ENCODE measurements at places on chromosomes 16 and 17.

GRCh38 chr16:89422905-89423630 is 67.3 kb downstream of the ANKRD11 start:
- peak; percentile 63 for DNase-seq

- DNase-seq = no peak
Observed at GRCh38 chr17:64378890-64379354, 11.7 kb downstream of the PECAM1 start.

- DNase-seq = no peak
Observed at GRCh38 chr17:48391444-48391843, 38.6 kb downstream of the SKAP1 start.

- no peak for DNase-seq
Observed at GRCh38 chr16:51849715-51850114, 697.2 kb downstream of the TOX3 start.

DNA sequence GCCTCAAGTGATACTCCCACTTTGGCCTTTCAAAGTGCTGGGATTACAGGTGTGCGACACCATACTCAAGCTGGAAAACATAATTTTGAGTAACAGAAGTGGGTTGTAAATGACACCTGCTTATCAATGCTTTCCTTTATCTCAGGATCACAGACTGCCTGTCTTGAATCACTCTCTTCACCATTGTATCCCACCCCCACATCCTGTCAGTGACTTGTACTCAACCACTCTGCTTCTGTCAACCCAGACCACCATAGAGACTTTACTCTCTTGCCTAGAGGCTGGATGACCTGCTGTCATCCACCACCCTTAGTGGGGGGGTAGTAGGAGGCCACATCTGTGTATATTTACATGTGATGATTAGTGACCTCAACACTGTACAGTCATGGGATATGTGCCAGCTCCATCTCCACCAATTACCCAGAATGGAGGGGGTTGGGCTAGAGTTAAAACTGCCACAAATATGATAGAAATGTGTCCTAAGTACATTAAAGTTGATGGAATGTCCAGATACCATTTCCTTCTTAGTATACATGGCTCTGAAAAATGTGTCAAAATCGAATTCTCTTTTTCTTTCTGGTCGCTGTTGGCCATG is 338.7 kb downstream of the GRIN2A start:
- DNase-seq = no peak

DNA sequence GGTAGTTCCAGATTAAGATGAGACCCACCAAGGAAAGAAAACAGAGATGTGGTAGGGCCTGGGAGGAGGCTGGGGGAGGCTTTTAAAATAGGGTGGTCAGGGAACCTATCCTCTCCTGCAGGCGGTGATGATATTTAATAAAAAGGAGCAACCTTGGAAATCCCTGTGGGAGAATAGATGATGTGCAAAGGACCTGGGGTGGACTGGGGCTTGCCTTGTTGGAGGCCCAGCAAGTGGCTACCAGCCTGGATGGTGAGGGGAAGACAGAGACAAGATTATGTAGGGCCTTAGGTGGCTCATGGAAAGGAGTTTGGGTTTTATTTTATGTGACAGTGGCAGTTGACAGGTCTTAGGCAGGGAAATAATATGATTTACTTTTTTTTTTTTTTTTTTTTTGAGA is 1.8 kb downstream of the POLR3E start:
- no peak for DNase-seq

DNA sequence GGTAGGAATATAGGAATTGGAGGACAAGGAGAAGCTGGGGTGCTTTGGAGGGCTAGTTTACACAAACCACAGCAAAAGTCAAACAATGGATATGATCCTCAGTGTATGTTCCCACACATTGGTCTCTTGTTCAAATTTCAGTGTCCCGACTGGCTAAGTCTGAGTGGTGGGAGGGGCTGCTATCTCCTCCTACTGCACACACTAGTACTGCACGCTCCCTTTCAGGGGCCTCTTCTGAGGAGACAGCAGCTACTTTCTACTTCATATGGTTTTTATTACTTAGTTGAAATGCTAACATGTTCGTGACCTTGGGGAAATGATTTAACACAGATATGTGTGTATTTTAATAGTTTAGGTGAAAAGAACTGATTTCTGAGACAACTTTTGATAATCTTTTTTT is 18.8 kb upstream of the KRT10 start:
- DNase-seq = no peak

DNA sequence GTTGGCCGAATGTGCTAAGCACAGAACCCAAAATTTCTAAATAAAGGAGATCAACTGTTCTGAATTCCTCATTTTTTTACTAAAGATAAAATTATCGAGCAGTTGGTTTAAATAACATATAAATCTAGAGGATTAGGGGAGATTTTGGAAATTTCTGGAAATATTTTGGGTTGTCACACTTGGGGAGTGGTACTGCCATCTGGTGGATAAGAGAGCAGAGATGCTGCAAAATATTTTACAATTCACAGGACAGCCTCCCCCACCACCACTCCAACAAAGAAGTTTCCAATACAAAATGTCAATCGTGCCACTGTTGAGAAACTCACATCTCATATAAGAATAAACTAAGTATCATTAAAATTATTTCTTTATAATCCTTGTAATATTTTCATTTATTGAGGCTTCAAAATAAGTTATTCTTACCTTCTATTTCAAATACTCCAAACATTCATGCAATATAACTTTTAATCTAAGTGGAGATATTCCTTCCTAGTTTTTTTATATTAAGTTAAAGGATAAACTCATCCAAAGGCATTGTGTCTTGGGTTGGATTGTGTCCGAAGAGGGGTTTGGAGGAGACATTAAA is 17.0 kb upstream of the ABCA8 start:
- DNase-seq = no peak

GRCh38 chr17:45177563-45177962 is 15.9 kb downstream of the HEXIM2 start:
- DNase-seq = no peak

GRCh38 chr17:410543-411401 is 58.2 kb upstream of the RPH3AL start:
- peak; percentile 41 for DNase-seq

DNA sequence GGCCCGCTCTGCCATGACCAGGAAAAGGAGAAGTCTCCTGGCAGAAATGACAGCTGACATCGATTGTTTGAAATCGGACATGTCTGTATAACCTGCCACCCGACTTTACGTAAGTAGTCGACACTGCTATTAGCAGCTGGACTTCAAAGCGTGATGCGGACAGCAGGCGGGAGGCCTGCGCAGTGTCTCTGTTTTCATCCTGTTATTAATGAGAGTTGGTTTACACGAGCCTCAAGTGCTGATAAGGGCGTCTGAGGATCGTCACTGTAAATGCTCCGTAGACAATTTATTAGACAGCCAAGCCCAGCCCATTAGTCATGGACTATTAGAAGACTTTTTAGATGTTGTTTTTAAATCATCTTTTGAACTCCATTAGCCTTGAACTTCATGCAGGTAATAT is 328.3 kb downstream of the FOXL1 start:
- DNase-seq = no peak

GRCh38 chr16:4337540-4338088 is 13.5 kb downstream of the PAM16 start:
- no peak for DNase-seq

- no peak for DNase-seq
Observed at GRCh38 chr17:44917456-44917855, 2.2 kb upstream of the GFAP start.

GRCh38 chr17:62652251-62653001 is 25.0 kb downstream of the MRC2 start:
- DNase-seq = peak; percentile 15

GRCh38 chr16:15899538-15900100 is 11.2 kb upstream of the CEP20 start:
- peak; percentile 5 for DNase-seq

- DNase-seq = no peak
Observed at GRCh38 chr17:27523712-27524111, 67.5 kb downstream of the KSR1 start.

DNA sequence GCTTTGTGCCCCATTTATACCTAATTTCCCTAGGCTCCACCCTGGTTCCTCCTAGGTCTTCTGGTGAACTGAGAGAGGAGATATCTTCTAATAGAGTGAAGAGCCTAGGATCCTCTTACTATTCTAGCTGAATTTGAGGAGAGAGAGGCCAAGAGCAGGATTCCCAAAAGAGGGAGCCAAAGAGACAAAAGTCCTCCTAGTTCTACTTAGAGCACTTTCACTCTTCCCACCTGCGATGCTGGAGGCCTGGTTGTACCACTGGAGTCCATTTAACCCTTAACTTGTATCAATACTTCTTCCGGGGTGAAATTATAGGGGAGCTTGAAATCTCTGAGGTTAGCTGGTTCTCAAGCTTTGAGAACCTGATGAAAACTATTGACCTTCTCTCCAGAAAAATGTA is 3.4 kb upstream of the SSH2 start:
- DNase-seq = no peak

GRCh38 chr16:83776944-83777343 is 30.8 kb upstream of the HSBP1 start:
- no peak for DNase-seq

- DNase-seq = no peak
Observed at GRCh38 chr17:65780111-65780510, 218.7 kb upstream of the AXIN2 start.

DNA sequence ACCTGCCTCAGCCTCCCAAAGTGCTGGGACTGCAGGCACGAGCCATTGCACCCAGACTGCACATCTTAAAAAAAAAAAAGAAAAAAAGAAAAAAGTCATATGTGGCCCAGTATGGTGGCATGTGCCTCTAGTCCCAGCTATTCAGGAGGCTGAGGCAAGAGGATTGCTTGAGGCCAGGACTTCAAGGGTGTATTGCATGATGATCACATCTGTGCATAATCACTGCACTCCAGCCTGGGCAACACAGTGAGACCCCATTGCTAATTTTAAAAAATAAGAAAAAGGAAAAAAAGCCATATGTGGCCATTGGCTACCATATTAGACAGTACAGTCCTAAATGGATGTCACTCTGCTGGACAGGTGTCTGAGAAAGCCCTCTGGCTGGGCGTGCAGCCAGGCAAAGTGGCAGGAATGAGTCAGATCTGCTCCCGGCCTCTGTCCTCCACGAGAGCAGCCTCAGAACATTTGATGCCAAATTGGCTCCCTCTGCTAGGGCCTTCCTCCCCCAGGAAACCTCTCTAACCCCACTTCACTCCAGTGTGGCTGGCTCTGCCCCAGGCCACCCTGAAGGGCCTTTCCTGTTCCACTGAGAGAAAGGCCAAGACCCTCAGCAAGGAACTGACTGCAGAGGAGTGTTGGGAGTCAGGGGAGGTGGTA is 14.7 kb downstream of the CA7 start:
- DNase-seq = no peak

DNA sequence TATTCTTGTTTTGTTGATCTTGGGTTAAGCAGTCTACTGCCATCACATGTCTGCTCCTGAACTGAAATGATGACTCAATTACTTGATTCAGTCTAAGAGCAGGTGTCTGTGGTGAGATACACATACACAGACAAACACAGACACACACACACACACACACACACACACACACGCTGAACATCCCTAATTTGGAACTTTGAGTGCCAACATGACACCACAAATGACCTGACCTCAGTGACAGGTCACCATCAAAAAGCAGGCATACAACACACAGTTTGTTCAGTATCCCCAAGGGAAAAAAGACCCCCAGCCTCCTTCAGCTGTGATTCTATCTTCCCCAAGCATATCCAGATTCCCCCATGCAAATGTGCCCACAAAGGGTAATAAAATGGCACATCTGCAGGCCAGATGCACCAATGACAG is 130.1 kb upstream of the TMEM97 start:
- DNase-seq = no peak

DNA sequence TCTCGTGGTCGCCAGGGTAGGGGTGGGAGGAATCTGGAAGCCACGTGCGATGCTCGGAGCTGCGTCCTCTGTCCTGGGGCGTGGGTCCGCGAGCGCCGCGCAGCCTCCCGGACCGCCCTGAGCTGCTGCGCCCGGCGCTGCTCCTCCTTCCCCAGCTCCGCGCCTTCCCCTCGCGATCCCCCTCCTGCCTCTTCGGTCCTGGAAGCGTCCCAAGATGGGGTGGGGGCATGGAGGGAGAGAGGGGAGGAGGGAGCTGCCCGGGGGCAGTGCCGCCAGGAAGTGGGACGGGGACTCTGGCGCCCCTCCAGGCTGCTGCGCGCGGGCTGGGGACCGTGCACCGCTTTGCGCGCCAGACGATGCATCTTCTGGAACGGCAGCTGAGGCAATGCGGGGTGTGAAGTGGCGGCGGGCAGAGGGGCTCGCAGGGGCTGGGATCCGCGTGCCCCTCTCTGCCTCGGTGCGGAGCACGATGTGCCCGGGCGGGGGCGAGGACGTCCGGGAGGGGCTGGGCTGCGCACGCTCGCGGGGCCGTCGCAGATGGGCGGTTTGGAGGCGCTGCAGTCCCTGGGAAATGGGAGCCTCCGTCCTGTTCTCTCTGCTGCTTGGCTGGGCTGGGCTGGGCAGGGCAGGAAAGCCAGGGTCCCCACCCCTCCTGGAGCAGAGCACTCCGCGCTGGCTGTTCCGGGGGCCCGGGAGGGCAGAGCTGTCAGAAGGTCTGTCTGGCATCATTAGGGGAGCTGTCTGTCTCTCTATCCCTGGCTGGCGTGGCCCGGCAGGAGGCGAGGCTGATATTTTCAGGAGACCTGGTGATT is 388.0 kb downstream of the SEC14L1 start:
- peak; percentile 3 for DNase-seq

DNA sequence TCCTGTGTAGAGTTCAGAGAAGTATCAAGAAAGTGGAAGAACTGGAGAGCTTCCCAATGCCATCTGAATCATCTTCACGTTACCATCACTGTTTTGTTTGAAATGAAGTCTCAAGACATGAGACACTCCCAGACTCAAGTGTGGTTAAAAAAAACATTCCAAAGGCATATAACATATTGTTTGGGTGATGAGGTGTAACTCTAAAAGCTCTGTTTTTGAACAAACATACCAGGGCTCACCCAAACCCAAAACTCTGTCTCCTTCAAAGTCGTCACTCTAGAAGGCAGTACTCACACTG is 6.3 kb upstream of the ZCCHC14 start:
- DNase-seq = no peak

GRCh38 chr16:11668623-11669379 is 546 bp downstream of the SNN start:
- no peak for DNase-seq

GRCh38 chr17:6510321-6510977 is 45.9 kb downstream of the PITPNM3 start:
- no peak for DNase-seq

DNA sequence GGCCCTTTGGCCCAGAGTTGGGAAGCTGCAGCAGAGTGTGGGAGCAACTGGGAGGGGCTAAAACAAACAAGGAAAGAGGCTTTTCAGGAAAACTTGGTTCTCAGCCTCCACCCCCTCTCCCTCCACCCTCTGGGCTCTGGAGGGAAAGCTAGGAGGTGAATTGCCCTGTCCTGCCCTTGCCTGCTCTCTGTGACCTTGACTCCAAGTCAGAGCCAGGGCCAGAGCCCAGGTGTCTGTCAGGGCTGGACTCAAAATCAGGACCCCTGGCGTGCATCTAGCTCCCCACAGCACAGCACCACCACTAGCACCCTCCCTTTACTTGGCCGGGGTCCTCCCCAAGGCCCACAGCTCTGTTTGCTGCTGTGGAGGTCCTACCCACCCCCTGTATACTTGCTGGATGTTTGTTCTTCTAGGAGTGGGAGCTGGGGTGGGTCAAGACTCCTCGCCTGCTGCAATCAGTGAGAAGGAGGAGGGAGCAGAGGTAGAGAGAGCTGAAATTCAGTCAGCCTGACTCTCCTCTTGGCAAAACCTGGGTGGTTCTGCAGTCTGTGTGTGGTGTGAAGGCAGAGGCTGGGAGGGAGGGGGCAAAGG is 2.8 kb upstream of the NR1D1 start:
- no peak for DNase-seq

Data from stimulated activated naive CD4-positive, alpha-beta T cell treated with Interleukin-2 at 50 U/mL for 16 hours (primary cell).